ENCODE measurements at places on chromosomes 6 and 20. TPM values are rescaled to one million over a fixed set of nuclear protein-coding genes. Genes with fewer than 3 reads are reported as not detected.

- no peaks in the 10 kb centered on the region for H3K27me3 ChIP-seq
- peaks cover 24% of the 10 kb centered on the region for H3K4me1 ChIP-seq
- no peak for DNase-seq
- H3K36me3 ChIP-seq = no peaks in the 10 kb centered on the region
- H3K4me3 ChIP-seq = no peak overlapping the region
These were observed 6.9 kb upstream of the GCNT2 start for GRCh38 chr6:10514049-10514780.

Gene ZNF343
- polyA plus RNA-seq = 4.4 TPM

DNA sequence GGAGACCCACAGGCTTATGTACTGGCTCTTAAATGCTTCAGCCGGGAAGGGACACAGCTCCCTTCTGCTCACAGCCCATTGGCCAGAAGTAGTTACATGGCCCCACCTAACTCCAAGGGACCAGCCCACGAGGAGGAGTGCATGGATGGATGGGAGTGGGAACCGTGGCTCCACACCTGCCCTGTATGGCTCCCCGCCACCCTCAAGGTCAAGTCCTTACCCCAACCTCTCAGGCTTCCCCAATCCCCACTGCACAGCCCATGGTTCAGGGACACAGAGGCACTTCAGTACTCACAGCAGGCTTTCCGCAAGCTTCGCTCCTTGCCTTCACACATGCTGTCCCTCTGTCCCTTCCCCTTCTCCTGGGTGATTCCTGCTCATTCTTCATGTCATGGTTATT lies 137.9 kb upstream of the KCNG1 start:
- no peak for DNase-seq
- no peak overlapping the region for H3K4me3 ChIP-seq

- no peaks in the 10 kb centered on the region for H3K27me3 ChIP-seq
- H3K27ac ChIP-seq = no peak overlapping the region
- no peaks in the 10 kb centered on the region for H3K36me3 ChIP-seq
- DNase-seq = no peak
- H3K4me1 ChIP-seq = no peaks in the 10 kb centered on the region
These were observed 32.6 kb downstream of the BAK1 start for GRCh38 chr6:33547499-33547898.

Gene HCK
- polyA plus RNA-seq = 10.4 TPM

DNA sequence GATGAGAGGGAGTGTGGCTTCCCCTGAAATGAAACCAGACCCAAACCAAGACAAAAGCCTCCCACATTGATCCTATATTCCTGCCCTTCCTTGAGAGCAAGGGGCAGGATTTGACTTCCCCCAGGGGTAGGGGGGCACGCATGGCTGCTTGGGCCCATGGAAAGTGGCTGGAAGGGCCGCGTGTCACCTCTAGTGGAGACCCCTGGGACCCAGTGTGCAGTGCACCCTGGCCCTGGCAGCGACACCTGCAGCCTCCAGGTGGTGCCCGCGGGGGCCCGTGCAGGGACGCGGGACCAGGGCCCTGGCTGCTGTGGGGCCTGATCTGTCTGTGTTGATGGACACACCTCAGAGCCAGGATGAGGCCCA lies 18.0 kb upstream of the SLCO4A1 start:
- DNase-seq = peak; percentile 71
- H3K27ac ChIP-seq = peak overlapping the region; percentile 92
- no peaks in the 10 kb centered on the region for H3K36me3 ChIP-seq
- H3K4me3 ChIP-seq = no peak overlapping the region

Measured in stomach (tissue), 19 donors.